Hematopoietic multipotent progenitor cell treated with erythropoietin and hydrocortisone succinate and interleukin-3 and kit ligand, for 17 days (in vitro differentiated cells): ENCODE measurements at places on chromosomes 12 and 14.

DNA sequence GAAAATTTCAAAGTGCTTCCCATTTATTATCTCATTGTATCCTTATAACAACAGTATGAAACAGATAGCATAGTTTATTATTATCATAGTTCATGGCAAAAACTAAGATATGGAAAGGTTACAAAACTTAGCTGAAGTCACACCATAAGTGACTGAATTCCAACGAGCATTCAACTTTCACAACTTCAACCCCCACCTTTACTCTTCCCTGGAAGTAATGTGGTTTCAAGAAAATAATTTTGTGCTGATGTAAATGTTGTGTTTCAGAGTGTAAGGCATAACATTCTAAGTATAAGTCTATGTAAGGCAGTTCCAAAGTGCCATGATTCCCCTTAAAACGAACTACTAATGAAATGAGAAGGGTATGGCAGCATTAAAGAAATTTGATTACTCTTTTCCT, 454.5 kb downstream of the BCAT1 start:
- no peak for DNase-seq

DNA sequence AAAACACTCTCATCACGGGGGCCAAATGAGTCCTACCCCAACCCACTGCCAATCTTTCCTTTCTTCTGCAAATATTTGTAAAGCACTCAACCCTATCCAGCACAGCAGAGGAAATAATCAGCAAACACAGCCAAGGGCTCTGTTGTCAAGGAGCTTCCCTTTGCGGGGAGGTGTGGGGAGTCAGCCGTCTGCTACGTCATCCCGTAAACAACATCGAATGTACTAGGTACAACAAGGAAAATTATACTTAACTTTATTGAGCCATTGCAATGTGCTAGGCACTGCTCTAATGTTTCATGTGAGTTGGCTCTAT, 22.8 kb downstream of the TMEM63C start:
- DNase-seq = no peak

GRCh38 chr12:67299526-67299925, 30.4 kb downstream of the CAND1 start:
- no peak for DNase-seq

DNA sequence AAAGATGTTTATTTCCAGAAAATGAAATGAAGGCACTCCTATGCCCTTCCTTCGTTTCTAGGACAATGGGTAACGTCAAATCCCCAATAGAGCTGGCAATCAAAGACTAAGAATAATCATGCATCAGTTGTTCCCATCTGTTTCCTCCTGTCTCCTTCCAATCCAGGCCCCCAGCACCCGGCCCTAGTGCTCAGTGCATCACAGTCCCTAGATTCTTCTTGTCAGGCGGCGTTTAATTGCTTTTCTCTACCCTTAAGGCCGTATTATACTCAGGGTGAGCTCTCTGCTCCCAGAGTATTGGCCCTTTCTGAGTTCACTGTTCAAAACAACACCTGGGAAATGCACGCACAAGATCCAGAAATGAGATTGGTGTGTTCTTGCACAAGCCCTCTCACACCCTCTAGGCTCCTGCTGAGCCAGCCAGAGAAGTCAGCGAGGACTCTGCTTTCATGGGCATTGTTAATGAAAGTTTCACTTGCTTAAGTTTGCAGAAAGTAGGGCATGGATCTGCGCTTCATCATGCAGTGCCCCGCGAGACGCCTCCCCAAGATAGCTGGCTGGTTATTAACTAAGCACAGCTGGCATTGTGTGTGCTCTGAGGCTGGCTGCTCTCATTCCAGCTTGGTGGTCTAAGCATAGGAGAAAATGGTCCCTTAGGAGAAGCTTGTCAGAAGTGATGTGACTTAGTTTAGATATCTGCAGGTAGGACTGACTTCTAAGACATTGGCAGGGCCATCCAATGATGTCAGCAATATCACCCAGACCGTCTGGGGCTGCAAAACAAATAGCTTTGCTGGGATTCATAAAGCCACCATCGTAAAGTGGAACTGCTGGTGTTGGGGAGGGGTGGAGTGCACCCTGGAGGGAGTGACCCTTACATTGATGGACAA, 28.7 kb downstream of the CRACR2A start:
- no peak for DNase-seq

- DNase-seq = no peak
Observed at GRCh38 chr12:53603804-53604203, 22.4 kb downstream of the ATF7 start.

DNA sequence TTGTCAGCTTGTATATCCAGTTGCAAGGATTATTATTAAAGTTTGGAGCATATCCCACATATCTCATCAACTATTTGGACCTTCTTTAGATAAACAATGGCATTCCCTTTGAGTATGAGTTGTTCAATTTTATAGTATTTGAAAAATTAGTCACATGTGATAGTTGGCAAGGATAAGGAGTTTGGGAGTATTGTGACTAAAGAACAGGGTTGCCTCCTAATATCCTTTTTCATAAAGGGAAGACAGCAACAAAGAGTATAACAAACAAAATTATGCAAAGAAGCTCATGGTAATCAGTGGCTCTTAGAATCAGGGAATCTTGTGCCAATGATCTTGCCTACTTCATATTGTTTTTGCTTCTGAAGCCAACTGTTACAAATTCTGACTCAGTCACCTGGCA, 31.2 kb upstream of the KCNH5 start:
- no peak for DNase-seq

GRCh38 chr12:15186597-15186996, 34.6 kb downstream of the RERG start:
- no peak for DNase-seq

DNA sequence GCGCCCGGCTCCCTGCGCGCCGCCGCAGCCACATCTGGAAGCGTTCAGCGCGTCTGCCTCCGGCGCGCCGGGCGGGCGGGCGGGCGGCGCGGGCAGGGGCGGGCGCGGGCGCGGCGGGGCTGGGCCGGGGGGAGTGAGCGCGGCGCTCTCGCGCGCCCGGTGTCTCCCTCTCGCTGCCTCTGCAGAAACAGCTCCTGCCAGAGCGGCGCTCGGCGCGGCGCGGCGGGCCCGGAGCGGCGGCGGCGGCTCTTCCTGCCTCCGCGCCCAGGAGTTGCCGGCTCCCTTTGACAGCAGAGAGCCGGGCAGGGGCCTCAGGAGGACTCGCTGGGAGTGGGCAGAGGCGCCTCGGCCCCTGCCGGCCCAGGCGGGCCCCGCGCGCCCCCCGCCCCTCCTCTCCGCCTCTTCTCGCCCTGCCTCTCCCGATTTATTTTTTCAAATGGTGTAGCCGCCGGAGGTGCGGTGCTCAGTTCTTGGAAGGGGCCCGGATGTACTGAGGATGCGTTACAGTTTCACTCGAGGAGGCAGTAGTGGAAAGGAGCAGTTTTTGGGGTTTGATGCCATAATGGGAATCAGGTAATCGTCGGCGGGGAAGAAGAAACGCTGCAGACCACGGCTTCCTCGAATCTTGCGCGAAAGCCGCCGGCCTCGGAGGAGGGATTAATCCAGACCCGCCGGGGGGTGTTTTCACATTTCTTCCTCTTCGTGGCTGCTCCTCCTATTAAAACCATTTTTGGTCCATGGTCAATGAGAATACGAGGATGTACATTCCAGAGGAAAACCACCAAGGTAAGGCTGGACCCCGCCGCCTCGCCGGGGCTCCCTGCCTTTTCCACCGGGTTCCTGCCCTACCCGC, at the start of gene CACNA1C:
TSS of gene CACNA1C (plus strand) at position 162 of the 853 bp plus-strand sequence. CDS start at position 738, 576 bp downstream.
- no peak for DNase-seq

GRCh38 chr12:46379352-46379751, 6.8 kb upstream of the SLC38A2 start:
- DNase-seq = no peak

DNA sequence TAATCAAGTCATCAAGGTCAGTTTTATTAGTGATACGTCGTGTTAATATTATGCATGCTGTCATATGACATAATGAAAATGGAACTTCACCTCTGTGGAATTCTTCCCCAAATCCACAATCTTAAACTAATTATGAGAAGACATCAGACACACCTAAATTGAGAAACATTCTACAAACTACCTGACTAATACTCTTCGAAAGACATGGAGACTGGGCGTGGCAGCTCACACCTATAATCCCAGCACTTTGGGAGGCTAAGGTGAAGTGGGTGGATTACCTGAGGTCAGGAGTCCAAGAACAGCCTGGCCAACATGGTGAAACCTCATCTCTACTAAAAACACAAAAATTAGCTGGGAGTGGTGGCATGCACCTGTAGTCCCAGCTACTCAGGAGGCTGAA, 33.3 kb upstream of the KRAS start:
- DNase-seq = no peak

- peak; percentile 28 for DNase-seq
Observed at GRCh38 chr14:24690492-24690891, 56.5 kb upstream of the GZMB start.

- no peak for DNase-seq
Observed at GRCh38 chr12:131128556-131128955, 174.8 kb downstream of the ADGRD1 start.

- no peak for DNase-seq
Observed at GRCh38 chr14:58736606-58737005, 98.8 kb downstream of the DACT1 start.

- DNase-seq = no peak
Observed at GRCh38 chr14:34220921-34221320, 241.1 kb downstream of the SPTSSA start.
